ENCODE measurements at places on chromosomes 16 and 17. TPM values are rescaled to one million over a fixed set of nuclear protein-coding genes. Genes with fewer than 3 reads are reported as not detected.

Gene TBC1D3K
- not detected for total RNA-seq

Gene TLK2
- total RNA-seq = 20.8 TPM

Gene CHST5
- not detected for total RNA-seq

Gene SOCS3
- 63.9 TPM for total RNA-seq

Gene COIL
- total RNA-seq = 7.8 TPM

- no peak for DNase-seq
These were observed 67.4 kb upstream of the SOX9 start for GRCh38 chr17:72053449-72053848.

GRCh38 chr17:16439303-16439791 is 24.0 kb downstream of the TRPV2 start:
- no peak for DNase-seq

DNA sequence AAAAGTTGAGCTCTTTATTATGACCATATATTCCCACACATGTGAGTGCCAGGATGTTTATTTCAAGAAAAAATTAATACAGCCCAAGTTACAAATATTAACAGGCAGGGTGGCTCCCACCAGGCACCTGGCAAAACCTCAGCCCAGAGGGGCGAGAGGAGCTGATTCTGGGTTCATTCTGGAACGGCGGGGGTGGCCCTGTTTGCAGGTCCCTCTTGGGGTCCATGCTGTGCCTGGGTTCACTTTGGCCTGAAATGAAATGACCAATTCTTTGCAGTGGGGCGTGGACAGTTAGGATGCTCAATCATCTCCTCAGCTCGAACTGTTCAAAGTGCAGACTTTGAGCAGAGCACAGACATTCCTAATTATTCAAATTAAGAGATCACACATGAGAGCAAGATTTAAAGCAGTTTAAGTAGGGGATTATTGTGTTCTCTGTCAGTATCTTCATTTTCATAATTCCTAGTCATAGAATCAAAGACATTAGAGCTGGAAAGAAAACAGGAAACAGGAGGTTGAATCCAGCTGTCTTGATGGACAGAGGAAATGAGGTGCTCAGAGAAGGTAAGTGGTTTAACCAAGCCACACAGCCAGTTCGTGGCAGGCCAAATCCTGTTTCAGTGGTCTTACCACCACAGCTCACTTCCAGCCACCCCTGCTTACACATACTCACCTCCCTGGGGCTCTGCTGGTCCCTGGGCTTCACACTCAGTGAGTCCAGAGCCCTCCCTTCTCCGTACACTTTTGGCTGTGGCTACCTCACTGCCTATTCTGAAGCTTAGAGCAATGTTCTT is 363.9 kb upstream of the TNRC6C start:
- no peak for DNase-seq

- DNase-seq = no peak
These were observed 45.4 kb downstream of the LAT start for GRCh38 chr16:29030086-29030840.

GRCh38 chr17:50806141-50806643 is 29.2 kb upstream of the WFIKKN2 start:
- DNase-seq = peak; percentile 73

- DNase-seq = no peak
These were observed 8.8 kb downstream of the QPRT start for GRCh38 chr16:29687755-29688154.

- no peak for DNase-seq
These were observed 209.9 kb downstream of the ZFHX3 start for GRCh38 chr16:72837846-72838585.

DNA sequence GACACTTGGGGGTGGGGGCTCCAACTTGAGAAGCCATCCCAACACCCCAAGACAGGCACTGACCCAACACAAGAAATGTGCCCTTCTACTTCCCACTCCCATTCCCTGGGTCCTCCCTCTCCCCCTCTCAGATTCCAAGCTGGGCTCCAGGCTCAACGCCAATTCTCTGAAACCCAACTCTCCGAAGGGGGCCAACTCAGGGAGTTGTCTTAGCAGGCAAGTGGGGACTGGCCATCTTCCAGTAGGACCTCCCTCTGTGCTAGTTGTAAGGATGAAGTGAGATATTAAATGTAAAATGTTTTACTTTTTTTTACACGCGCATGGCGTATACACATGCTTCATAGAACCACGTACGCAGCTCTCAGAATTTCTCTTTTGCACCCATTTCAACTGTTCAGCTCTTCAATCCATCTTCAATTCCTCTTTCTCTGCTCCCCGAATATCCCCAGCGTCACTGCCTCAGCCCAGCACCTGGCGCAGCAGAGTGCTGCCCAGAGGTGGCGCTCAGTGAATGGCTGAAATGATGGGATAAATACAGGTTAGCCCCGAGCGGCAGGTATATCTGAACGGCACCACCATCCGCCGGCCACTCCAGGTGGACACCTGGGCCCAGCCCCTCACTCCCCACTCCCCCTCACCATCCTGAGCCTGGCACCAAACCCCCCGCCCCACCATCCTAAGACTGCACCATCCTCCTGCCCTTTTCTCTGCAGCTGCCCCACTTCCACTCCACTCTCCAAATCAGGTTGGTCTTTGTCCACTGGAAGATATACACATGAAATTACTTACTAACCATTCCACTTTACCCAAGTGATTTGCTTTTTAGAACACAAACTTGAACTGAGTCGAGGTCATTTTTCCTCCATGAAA is 43.9 kb upstream of the TNRC6C start:
- peak; percentile 28 for DNase-seq

- DNase-seq = no peak
These were observed 19.4 kb upstream of the ZNF469 start for GRCh38 chr16:88363239-88363891.

GRCh38 chr17:10109146-10109545 is 89.3 kb downstream of the GAS7 start:
- DNase-seq = no peak

- no peak for DNase-seq
These were observed 10.3 kb downstream of the SLC47A2 start for GRCh38 chr17:19705771-19706770.

DNA sequence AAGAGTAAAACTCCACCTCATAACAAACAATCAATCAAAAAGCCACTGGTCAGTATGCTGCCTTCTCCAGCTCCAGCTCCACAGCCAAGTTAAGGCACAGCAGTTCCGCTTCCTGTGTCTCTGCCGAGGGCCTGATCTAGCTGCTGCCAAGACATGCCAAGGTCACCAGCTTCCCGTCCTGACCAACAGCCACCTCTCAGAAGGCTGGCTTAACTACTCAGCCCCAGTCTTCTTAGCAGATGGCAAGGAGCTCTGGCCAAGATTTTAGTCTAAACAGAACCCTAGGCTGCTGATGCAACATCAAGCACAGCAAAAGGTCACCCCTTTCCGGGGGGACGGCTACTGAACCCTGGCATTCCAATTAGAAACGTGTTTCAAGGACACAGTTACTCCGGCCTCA is 17.7 kb upstream of the MNT start:
- peak; percentile 74 for DNase-seq

- DNase-seq = peak; percentile 73
These were observed 77.1 kb upstream of the GSE1 start for GRCh38 chr16:85536073-85536410.
